Astrocyte (in vitro differentiated cells and primary cell): ENCODE measurements at places on chromosomes 3 and 15.
A peak's percentile ranks its signal among the peaks of the same experiment; 100 is the strongest.

- no peak for DNase-seq
Observed at GRCh38 chr3:136624371-136624770, 127.8 kb downstream of the STAG1 start.

DNA sequence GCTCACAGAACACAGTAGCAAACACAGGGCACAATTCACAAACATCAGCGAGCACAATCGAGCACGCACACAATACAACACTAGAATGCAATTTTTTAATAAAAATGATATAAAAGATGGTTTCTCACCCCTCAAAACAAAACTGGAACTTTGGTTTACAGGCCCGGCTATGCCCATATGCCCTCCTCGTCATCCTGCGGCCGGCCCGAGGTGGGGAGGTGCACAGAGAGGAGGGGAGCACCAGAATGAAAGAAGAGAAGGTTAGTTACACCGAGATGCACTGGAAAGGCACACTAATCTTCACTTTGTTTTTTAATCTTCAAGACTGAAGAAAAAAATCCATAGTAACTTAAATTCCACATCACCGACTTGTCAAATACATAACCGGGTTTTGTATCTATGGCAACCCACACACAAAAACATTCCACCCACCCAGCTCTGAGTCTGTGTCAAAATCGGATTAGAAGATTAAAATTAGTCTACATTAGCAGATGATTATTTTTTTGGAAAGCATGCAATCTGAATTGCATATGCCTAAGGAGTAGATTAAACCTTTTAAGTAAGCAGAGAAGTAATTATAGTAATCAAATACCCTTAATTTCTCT, 196.7 kb upstream of the WNT5A start:
- peak; percentile 21 for DNase-seq

- DNase-seq = no peak
Observed at GRCh38 chr3:85258819-85259218, 300.0 kb downstream of the CADM2 start.

DNA sequence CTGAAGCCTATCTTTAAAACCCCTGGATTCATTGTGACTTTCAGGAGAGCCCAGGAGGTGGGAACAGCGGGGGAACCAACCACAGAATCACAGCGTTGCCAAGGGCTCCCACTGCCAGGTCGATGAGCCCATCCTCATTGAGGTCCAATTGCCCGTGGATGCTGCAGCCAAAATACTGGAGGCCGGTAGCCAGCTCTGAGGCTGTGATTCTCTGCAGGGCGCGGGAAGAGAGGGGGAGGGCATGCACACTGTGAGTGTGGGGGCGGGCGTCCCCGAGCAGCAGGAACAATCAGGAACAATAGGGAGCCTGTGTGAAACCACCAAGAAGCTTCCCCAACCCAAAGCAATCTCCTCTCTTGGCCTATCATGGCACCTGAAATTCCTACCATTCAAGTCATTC, 53.4 kb downstream of the FEM1B start:
- peak; percentile 10 for DNase-seq

- no peak for DNase-seq
Observed at GRCh38 chr3:64623125-64623524, 64.7 kb downstream of the ADAMTS9 start.

DNA sequence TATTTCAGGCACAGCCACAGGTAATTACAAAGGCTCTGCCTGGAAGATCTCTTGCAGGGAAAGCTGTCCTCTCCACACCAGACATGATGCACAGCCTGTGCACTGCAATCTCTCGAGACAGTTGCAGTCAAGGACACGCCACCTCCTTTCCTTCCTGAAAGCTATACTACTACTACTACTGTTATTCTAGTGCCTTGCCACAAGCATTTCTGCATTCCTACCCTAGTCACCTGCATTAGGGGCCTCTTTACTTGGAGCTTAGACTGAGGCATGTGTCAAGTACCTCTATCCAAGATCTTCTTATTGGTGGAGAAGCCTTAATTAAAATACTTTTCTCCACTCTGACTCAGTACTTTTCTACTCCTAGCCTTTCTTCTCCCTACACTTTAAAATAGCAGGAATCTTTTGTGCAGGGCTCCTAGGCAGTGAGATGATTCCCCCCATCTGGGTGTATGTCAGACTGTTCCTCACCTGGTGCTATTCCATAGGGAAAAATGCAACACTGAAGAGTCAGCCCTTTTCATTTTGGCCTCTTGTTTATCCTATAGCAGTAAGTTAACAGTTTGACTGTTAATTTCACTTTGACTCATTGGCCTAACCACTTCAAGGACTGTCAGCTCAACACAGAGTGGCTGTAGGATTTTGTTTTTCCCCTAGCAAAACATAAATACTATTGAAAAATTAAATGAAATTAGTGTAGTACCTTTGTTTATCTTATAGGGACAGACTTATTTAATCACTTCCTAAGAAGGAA, 78.9 kb downstream of the ESYT3 start:
- no peak for DNase-seq
